ENCODE measurements at places on chromosomes 11 and 22.

GRCh38 chr11:6931146-6931713 is 5.0 kb downstream of the ZNF215 start:
- DNase-seq, result no peak

- no peak for DNase-seq
Measured at GRCh38 chr22:26835929-26836528, 178.6 kb downstream of the MIAT start.

- no peak for DNase-seq
Measured at GRCh38 chr22:46373921-46374662, 38.6 kb downstream of the TRMU start.

GRCh38 chr11:119615003-119615881 is 113.8 kb downstream of the NECTIN1 start:
- DNase-seq, result no peak

DNA sequence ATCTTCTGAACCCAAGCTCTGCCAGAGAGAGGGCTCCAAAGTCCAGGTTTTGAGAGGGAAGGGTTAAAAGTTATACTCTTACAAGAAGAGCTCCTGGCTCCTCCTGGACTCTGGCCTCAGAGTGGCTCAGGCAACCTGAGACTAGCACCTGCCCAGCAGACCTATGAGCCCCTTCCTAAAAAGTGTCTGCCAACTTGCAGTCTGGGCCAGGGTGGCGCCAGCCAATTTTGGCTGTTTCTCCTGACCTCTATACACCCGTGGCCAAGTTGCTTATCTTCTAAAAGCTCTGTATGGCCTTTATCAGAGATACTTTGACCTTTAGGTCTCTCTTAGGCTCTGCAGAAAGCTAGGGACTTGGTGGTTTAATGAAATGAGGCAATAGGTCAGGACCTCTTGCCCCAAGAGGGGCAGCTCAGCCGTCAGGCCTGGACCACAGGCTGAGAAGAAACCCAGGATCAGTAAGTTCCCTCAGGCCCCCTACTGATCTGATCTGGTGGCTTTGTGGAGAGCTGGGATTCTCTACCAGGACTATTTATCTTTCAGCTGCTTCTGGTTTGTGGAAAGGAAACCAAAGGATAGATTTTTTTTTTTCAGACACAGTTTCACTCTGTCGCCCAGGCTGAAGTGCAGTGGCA is 10.3 kb upstream of the UCP3 start:
- DNase-seq, result no peak

GRCh38 chr22:30291058-30291892 is 2.0 kb upstream of the CASTOR1 start:
- no peak for DNase-seq

GRCh38 chr11:70556884-70557741 is 158.8 kb downstream of the CTTN start:
- no peak for DNase-seq

DNA sequence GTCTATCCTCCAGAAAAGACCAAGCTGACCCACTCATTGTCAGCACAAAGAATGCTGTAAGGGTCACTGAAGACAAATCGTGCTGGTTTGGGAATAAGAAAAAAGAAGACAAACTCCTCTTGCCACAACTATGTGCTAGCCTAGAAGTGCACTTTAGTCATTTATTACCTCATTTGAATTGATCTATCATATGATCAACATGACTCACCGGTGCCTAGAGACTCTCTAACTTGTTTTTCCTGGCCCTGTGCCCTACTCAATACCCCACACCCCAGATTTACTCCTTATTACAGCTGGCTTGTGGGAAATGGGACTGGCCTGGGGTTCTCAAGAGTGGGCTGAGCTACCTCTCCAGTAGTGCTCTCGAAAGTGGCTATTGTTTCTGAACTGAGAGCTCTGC is 35.9 kb upstream of the HORMAD2 start:
- peak; percentile 71 for DNase-seq

DNA sequence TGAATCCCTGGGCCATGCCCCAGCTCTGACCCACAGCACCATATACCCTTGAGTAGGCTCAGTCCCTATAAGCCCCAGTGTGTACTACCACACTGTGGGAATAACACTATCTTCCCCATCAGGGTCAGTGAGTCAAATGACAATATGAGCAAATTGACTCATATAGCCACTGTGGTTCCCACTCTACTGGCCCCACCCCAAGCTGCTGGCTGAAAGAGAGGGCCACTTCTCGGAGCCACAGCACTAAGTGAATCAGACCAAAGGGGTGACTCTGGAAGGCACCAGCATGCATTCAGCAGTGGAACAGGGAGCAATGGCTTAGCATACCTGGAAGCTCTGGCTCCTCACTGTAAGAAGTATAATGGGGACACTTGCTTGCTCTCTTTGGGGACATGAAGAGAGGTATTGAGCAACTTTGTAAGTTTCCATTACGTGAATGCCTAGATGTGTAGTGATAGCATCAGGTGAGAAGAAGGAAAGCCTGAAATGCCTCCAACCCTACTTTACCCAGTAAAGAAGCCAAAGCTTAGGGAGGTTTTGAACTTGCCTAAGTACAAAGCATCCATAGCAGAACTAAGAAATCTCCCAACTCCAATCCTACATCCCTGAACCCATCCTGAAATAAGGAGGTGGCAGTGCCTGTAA is 13.5 kb downstream of the CD59 start:
- DNase-seq, result no peak

- no peak for DNase-seq
Measured at GRCh38 chr11:60848714-60849151, 6.8 kb downstream of the CCDC86 start.

GRCh38 chr11:35919244-35919643 is 24.6 kb upstream of the LDLRAD3 start:
- DNase-seq, result no peak

GRCh38 chr11:267491-267994 is 10.7 kb upstream of the NLRP6 start:
- no peak for DNase-seq

DNA sequence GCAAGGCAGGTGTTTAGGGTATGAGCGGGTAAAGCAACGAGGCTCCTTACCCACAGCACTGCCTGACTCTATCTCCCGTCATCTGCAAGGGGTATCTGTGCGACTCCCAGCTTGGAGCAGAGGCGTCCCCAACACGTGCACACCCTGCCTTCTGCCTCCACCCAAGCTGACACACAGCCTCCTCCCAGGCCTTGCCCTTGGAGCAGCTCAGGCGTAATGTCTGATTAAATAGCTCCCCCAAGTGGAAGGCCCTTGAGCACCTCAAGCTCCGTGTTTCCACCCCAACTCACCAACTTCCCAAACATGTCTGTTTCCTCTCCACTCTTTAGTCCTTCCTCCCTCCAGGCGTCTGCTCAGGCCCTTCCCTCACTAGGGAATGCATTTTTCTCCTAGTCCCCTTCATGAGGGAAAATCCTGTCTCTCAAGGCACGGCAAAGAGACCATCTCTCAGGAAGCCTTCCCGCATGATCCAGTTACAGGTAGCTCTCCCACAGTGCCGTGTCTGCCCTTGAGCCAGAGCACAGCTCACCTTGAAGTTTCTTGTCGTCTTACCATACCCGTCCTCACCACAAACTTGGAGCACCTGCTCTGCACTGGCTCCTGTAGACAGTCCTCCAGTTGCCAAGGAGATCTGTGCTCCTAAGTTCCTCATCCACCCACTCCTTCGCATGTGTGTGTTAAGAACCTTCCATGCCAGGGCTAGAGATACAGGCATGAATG is 15.8 kb downstream of the CYB5R2 start:
- peak; percentile 39 for DNase-seq

DNA sequence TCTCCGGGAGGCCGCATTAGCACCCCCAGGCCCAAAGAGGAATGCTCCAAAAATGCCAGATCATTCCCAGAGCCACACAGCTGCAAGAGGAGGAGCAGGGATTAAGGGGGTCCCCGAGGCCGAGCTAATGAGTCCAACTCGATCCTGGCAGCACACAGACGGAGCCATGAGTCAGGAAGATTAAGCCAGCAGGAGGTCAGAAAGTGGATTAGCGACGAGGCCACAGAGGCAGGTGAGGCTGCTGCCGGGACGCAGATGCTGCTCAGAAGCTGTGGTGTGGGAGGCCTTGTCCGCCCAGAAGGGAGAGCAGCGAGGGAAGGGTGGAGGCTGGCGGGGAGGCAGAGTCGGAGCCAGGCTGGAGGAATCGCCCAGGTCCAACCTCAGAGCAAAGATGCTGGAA is 120.5 kb downstream of the SHANK2 start:
- no peak for DNase-seq

GRCh38 chr11:98561877-98562395 is 458.8 kb upstream of the CNTN5 start:
- no peak for DNase-seq

GRCh38 chr11:43493431-43493830 is 134.7 kb downstream of the TTC17 start:
- no peak for DNase-seq

DNA sequence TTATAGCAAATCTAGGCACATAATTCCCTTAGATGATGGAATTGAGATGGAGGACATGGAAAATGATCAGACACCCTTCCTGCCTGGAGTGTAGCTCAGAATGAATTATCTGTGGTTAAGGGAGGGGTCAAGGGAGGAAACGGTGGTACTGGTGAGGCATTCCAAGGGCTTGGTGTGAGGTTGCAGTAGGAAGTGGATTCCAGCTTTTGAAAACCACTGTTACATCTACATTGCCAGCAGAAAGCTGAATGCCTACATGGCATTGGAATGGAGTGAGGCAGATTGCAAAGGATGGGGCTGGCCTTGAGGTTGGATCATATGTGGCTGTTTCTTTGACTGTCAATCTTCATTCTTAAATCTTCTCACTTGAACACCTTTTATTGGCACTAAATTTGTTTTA is 684.4 kb downstream of the NTM start:
- DNase-seq, result no peak

DNA sequence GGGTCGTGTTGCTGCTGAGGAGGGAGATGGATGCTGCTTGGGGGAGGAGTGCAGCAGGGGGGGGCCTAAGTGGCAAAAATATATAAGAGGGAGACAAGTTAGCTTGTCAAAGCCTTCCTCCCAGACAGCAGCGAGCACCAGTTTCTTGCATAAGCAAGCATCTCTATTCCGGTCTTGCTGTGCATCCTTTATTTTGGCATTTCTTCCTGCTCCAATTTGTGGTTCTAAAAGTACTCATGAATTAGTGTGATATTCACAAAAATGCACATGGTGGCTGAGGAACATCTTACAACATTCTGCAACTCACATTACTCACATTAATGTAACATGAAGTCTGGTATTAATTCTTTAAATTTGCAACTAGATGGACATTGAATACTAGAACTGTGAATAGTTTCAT is 32.1 kb downstream of the GDPD5 start:
- DNase-seq, result no peak

GRCh38 chr22:28021116-28021997 is 102.3 kb upstream of the PITPNB start:
- DNase-seq, result no peak

DNA sequence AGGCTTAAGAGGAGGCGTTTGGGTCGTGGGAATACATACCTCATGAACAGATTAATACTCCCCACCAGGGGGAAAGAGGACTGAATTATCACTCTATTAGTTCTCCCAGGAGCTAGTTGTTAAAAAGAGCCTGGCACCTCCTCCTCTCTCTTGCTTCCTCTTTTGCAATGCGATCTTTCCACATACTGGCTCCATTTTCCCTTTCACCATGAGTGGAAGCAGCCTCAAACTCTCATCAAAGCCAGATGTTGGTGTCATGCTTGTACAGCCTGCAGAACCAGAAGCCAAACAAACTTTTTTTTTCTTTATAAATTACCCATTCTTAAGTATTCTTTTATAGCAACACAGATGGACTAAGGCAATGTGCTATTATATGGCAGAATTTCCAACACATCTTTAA is 258.5 kb downstream of the FAM76B start:
- DNase-seq, result no peak

- DNase-seq, result no peak
Measured at GRCh38 chr11:29022676-29023075, 914.5 kb downstream of the METTL15 start.

DNA sequence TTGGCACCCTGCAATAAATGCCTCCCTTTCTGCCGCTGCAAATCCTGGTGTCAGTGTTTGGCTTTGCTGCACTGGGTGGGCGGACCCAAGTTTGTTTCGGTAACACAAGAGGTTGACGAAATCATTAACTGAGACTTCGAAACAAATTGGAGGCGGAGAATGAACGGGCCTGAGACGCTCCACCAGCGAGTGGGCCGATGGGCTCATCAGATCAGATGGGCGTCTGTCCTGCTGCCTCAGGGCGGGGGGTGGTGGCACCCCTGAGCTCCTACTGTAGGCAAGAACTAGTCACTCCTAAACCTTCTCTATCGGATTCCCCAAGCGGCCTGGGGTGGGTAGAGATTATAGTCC is 918 bp upstream of the CAPN5 start:
- DNase-seq, result no peak

- DNase-seq, result no peak
Measured at GRCh38 chr11:59216641-59217564, 4.2 kb upstream of the MPEG1 start.

GRCh38 chr11:110491577-110492320 is 62.0 kb downstream of the FDX1 start:
- DNase-seq, result no peak

Measured in forelimb muscle (tissue), 1 donor.